ENCODE measurements at places on chromosomes 1 and 21.
A peak's percentile ranks its signal among the peaks of the same experiment; 100 is the strongest.

GRCh38 chr1:2433936-2434655 is 21.7 kb upstream of the PEX10 start:
- DNase-seq = no peak

DNA sequence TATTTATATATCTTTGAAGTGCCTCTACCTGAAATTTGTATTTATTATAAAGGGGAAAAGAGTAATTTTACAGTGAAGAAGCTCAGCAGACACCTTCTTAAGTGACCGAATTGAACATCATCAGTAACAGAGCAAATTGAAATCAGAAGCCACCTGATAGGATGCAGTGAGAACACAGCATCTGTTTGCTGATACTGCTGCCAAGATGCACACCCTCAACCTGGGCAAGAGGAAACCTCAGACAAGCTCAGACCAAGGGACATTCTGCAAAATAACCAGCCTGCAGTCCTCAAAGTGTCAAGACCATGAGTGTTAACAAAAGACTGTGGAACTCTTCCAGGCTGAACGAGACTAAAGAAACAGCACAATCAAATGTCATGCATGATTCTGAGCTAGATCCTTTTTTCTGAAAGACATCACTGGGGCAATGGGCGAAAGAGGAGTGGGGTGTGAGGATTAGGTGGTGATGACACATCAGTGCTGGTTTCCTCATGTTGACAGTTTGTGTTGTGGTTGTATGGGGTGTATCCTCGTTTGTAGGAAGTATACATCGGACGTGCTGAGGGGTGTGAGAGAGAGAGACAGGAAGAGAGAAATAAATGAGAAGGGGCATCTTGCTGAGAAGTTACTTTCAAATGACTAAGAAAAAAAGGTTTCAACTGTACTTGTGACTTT is 103.7 kb downstream of the ABCA4 start:
- DNase-seq = no peak

GRCh38 chr1:182962554-182963115 is 9.7 kb upstream of the SHCBP1L start:
- DNase-seq = peak; percentile 84

- DNase-seq = no peak
Observed at GRCh38 chr1:166418344-166418933, 251.6 kb upstream of the FAM78B start.

DNA sequence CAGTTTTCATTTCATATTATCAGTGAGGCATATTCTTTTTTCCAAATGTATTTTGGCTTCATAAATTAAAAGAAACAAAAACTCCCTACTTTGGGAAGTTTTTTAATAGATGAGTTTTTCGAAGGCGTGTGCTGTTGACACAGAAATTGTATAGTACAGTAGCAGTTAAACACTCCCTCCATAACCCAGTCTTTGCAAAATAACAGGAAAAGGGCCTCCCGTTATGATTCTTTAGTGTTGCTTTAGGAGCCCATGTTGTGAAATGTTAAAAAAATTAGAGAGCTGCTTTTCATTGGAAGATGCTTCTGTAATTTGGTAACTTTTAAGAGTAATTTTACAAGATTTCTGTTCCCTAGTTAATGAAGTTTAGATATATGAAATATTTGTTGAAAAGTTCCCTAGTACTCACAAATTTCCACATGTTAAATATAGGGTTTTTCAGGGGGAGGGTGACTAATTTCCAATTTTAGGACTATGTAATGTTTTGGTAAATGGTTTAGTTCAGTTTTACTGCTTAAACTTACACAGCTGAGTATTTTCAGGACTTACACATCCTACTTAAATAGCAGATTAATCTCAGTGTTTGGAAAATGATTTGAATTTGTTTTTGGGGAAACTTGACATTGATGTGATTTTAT is 2.0 kb downstream of the CAMSAP2 start:
- DNase-seq = no peak

- DNase-seq = no peak
Observed at GRCh38 chr1:159927211-159927848, 2.0 kb upstream of the TAGLN2 start.

DNA sequence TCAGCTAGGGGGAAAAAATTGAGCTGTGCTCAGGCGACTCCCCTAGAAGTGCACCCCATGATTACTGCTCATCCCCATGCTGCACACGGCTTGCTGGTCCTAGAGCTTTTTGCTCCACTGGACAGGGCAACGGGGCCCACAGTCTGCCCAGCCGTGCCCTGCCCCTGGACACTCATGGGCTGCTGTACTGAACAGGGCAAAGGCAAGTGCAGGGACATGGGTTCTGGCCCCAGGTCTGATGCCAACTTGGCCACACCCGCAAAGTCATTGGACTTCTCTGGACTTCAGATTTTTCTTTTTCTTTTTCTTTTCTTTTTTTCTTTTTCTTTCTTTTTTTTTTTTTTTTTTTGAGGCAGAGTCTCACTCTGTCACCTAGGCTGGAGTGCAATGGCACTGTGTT is 42.9 kb upstream of the TARBP1 start:
- DNase-seq = no peak

- DNase-seq = no peak
Observed at GRCh38 chr21:38267136-38267755, 10.5 kb downstream of the KCNJ15 start.

DNA sequence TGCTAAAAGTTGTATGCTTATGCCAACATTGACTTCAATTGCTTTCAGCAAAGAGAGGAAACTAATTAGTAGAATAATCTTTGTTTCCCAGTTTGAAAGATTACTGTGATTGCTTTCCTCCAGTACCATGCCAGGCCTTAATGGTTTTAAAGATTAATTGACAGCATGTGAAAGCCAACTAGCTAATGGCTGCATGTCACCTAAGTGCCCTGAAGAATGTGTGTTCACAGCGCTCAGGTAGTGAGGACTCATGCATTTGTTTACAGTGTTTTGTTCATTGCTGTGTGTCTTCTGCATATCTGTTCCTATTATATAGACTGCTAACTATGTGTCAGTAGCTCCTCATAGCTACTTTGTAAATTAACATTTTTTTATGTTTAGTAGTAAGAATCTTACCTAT is 335.6 kb downstream of the LRRIQ3 start:
- DNase-seq = no peak

GRCh38 chr21:46158666-46159300 is 3.4 kb upstream of the FTCD start:
- DNase-seq = peak; percentile 78

- no peak for DNase-seq
Observed at GRCh38 chr1:119981986-119982815, 85.9 kb upstream of the ADAM30 start.

GRCh38 chr1:23718482-23718881 is 24.8 kb upstream of the ELOA start:
- no peak for DNase-seq

DNA sequence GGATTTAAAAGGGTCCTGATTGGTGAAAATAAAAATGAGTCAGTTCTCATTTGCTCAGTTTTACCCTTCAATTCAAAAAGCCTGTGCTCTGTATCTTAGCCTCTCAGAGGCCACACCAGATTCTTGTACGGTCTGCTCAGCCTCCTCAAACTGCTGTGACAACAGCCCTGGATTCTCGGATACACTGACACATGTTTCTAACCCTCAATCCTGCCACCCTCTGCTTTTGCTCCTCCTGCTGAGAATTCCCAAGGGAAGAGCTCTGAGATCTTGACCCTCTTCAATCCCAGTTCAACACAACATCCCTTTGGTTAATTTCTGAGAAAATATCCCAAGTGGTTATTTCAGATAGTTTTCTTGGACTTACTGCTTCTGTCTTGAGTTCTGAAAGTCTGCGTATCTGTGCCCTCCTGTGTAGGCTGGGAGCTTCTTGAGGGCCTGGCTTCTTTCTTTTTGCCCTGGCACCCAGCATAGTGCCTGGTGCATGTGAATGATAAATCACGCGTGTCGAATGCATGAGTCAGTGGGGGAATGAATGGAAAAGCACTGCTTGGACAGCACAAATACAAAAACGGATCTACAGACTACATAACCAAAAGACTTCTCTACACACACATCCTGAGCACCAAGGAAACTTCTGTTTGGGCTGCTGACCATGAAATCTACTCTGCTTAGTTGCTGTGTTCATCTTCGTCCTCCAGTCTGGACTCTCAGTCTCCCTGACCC is 24.5 kb downstream of the IRF2BP2 start:
- no peak for DNase-seq

- DNase-seq = peak; percentile 18
Observed at GRCh38 chr1:179706339-179706941, 36.7 kb upstream of the FAM163A start.

All from lower leg skin (tissue), 4 donors.